CD4-positive, alpha-beta T cell (primary cell): ENCODE measurements at places on chromosomes 5 and 9.

GRCh38 chr5:132375957-132376356 lies 6.4 kb downstream of the SLC22A5 start:
- DNase-seq = no peak

- DNase-seq = no peak
Observed at GRCh38 chr5:158226496-158226895, 367.6 kb upstream of the CLINT1 start.

DNA sequence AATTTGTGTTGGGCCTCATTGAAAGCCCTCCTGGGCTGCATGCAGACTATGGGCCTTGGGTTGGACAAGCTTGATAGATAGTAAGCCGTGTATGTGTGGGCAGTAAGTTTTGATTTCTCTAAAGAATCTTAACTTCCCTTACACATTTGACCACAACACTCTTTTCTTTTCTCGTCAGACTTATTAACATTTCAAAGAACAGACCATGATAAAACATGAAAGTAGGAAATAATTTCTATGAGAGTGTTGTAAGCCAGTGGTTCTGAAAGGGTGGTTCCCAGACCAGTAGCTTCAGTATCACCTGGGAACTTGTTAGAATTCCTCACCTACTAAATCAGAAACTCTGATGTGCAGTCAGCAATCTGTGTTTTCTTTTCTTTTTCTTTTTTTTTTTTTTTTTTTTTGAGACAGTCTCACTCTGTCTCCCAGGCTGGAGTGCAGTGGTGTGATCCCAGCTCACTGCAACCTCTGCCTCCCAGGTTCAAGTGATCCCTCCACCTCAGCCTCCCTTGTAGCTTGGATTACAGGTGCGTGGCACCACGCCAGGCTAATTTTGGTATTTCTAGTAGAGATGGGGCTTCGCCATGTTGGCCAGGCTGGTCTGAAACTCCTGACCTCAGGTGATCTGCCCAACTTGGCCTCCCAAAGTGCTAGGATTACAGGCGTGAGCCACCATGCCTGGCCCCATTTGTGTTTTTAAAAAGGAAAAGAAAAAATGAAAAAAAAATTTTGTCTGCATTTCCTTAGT lies 20.0 kb upstream of the GCNT1 start:
- no peak for DNase-seq

DNA sequence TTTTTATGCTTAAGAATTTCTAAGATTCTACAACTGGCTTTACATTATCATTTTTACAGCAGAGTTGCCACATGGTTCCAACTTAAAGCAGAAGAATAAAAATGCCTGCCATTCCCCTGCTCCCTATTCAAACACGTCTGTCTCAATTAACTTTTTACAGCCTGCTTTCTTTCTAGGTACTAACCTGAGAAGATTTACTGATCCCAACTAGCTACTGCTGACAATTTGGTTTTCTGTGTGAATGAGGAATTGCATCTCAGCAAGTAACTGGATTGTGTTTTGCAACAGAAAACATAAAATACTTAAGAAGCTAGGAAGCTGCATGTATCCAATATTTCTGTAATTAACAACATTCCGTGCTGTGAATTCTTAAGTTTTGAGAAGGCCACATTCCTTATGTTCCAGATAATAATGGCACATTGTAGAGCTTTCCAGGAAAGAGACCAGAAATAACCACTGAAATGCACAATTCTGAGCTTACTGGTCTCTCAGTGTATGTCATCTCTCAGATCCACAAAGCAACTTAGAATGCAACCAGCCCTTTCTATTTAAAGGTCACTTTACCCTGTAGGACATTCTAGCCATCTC lies 306.8 kb upstream of the NMUR2 start:
- no peak for DNase-seq

DNA sequence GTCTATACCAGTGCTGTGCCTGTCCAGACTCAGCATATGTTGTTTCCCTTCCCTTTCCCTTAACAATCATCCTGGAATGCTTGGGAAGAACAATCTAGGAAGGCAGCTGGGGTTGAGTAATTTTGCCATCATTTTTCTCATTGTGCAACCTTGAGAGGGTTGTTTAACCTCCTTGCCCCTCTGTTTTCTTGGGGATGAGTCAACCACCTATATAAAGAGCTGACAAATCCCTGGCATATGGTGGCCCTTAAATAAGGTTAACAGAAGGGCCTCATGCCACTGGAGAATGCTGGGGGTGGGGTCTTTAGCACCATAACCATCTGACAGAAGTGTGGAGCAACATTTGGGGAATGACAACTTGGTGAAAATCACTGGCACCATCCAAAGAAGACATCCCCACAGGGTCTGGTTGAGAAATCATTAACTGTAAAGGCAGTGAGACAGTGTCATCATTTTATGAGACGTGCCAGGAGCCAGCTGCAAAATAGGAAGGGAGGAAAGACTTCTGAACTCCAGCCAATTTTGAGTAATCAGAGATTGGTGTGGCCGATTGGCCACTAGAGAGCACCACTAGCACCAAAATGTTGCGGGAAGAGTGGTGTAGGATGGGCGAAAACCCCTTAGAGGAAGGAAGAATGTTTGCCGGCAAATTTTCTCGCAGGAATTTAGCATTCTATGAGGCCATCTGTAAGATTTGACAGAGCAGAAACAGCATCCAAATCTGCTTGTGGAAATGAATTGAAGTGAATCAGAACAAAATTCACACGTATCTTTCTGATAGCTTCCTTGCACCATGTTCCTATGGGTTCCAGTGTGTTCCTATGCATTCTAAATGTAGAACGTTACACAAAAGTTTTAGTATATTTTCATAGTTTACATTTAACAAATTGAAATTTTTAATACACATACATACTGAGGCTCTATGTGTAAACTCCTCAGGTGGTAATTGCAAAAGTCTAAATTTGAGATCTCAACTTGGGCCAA lies 113.8 kb downstream of the MSX2 start:
- no peak for DNase-seq

DNA sequence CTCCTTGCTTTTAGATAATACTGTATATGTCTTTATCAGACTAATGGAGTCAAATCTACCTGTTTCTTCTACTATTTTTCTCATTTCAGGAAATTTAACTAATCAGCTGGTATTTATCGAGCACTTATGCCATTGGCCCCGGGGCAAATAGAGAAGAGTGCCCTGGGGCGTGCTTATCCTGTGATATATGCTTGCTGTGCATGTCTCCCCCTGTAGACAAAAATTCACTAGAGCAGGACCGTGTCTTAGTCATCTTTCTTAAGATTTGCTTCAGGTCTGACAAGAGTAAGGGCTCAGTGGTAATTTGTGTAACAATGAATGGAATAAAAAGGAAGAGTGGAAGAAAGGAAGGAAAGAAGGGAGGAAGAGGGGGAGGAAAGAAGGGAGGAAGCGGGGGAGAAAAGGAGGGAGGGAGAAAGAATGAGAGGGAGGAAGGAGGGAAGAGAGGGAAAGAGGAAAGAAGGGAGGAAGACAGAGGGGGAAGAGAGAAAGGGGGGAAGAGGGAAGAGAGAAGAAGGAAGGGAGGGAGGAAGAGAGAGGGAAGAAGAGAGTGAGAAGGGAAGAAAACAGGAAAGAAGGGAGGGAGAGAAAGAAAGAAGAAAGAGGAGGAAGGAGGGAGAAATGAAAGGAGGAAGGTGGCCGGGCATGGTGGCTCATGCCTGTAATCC lies 295.7 kb upstream of the PANK3 start:
- DNase-seq = no peak

DNA sequence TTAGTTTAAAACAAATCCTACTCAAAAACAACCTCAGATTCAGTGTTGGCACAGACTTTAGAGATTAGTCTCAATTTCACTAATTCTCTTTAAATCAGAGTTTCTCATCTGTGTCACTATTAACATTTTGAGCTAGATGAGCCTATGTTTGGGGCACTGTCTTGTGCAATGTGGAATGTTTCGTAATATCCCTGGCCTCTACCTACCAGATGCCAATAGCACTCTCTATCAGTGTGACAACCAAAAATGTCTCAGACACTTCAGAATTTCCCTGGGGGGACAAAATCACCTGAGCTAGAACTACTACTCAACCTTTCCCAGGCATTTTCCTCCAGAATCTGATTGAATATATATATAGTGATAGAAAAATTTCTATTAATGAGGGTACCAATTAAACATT lies 465.2 kb upstream of the RGMB start:
- DNase-seq = no peak

- no peak for DNase-seq
Observed at GRCh38 chr9:36640771-36641381, 68.2 kb downstream of the MELK start.

DNA sequence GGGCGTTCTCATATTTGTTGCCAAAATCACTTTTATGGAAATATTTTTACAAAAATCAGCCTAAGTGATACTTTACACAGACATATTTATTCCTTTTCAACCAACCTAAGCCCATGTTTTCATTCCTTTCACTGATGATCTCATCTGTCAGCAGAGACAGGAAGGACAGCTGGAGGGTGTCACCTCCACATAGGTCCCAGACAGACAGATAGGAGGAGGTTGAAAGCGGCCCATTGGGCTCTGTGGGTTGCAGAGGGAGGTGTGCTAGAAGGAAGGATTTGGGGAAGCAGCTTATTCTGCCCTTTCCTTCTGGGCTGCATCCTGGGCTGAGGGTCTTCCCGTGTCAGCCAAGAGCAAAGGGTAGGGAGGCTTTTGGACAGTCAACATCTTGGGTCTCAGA lies 26.0 kb upstream of the SEMA4D start:
- peak; percentile 52 for DNase-seq

GRCh38 chr5:24477958-24478357 lies 166.8 kb downstream of the CDH10 start:
- no peak for DNase-seq

- DNase-seq = no peak
Observed at GRCh38 chr9:132267660-132268059, 87.1 kb downstream of the SETX start.

GRCh38 chr9:109062543-109062942 lies 49.2 kb upstream of the CTNNAL1 start:
- DNase-seq = no peak

DNA sequence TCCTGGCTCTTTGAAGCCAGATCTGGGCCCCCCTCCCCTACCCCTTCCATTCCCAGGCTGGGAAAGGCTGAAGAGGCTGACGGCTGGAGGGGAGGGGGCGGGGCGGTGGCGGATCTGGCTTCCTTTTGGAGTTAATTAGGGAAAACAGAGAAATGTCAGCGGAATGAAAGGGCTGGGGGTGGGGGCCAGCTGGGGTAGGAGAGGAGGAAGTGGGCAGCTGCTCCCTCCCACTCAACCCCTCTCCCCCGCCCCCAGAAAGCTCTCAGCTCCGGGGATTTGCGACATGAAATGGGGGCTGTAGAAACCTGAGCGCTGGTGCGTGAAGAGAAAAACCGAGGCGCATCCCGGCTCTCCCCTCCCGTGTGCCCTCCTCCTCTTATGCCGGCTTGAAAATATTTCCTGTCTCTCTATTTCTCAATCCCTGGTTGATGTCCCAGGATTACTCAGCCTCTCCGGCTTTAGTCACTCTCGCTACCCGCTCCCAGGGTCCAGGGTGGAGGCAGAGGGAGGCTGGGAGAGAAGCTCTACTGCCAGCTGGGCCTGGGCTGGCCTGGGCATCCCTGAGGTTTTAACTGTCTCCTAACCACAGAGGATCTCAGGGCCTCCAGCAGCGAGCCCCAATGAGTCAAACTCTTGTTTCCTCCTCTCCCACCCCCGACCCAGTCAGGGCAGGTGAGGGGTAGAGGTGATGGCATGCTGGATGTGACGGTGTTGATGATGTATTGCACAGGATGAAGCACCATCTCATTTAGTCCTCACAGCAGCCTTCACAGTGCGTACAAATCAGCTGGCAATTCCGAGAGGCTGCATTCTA lies 20.1 kb downstream of the PCDHGC5 start:
- DNase-seq = no peak

DNA sequence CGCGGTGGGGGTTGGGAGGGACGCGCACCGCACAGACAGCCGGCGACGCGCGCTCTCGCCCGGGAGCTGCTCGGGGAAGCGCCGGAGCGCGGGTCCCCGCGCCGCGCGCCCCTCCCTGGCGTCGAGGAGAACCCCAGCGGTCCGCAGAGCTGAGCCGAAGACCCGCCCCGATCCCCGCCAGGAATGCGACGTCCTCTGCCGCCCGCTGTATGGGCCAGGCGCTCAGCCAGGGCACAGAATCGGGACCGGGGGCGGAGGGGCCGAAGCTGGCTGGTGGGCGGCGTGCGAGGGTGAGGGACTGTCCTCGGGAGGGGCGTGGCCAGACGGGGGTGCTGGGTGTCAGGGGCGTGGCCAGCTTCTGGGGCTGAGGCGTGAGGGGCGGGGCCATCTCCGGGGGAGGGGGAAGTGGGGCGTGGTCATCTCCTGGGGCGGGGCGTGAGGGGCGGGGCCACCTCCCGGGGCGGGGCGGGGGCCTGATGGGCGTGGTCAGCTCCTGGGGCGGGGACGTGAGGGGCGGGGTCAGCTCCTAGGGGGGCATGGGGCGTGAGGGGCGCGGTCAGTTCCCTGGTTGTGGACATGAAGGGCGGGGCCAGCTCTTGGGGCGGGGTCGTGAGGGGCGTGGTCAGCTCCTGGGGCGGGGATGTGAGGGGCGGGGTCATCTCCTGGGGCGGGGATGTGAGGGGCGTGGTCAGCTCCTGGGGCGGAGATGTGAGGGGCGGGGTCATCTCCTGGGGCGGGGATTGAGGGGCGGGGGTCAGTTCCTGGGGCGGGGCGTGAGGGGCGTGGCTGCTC lies 965 bp downstream of the PTGDS start:
- DNase-seq = peak; percentile 46

DNA sequence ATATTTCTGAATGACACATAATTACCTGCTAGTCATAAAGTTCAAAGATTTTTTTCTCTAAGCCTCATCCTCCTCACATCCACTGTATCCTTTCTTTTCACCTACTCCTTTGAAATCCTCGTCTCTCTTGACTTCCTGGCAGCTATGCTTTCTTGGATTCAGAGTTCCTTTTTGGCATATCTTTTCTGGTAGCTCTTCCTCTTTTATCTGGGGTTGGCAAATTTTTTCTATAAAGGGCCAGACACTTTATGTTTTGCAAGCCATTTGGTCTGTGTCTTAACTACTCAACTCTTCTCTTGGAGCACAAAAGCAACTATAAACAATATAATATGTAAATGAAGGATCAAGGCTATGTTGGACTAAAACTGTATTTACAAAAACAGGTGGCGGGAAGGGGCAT lies 197.5 kb downstream of the KIAA0825 start:
- no peak for DNase-seq
